ENCODE measurements at places on chromosomes 11 and 22. TPM values are rescaled to one million over a fixed set of nuclear protein-coding genes. Genes with fewer than 3 reads are reported as not detected.

GRCh38 chr22:23263651-23264555 is 83.6 kb downstream of the BCR start:
- no peak overlapping the region for H3K27ac ChIP-seq
- no peak for DNase-seq
- H3K4me3 ChIP-seq = no peak overlapping the region
- H3K27me3 ChIP-seq = no peaks in the 10 kb centered on the region
- peaks cover 8% of the 10 kb centered on the region for H3K36me3 ChIP-seq
- no peaks in the 10 kb centered on the region for H3K4me1 ChIP-seq

- peak overlapping the region; percentile 51 for H3K4me3 ChIP-seq
- peaks cover 16% of the 10 kb centered on the region for H3K27me3 ChIP-seq
- no peaks in the 10 kb centered on the region for H3K36me3 ChIP-seq
- H3K27ac ChIP-seq = no peak overlapping the region
These were observed 53.6 kb downstream of the SCUBE1 start for GRCh38 chr22:43289531-43289963.

DNA sequence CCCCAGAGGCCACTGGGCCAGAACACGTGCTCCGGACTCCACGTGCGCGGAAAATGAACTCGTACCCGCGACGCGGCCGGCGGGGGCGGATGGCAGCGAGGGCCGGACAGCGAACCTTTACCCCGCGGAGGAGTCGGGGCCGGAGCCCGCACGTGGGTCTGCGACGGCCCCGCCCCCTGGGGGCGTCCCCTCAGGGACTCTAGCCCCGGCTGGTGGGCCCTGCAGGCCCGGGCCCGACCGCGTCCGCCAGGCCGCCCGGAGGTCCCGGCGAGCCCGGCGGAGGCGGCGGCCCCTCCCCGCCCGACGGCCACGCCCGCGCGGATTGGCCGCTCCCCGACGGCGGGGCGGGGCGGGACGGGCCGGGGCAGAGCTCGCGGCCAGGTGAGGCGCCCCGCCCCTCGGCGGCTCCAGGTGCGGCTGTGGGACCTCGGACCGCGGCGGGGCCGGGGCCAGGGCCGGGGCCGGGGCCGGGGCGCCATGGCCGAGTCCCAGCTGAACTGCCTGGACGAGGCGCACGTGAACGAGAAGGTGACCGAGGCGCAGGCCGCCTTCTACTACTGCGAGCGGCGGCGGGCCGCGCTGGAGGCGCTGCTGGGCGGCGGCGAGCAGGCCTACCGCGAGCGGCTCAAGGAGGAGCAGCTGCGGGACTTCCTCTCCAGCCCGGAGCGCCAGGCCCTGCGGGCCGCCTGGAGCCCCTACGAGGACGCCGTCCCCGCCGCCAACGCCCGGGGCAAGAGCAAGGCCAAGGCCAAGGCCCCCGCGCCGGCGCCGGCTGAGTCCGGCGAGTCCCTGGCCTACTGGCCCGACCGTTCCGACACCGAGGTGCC is at the start of gene FAM83F:
TSS of gene FAM83F (plus strand) at position 389 of the 827 bp plus-strand sequence. CDS start at position 478, 89 bp downstream.
- no peak within 1 kb of the TSS for H3K27ac ChIP-seq
- no peak within 1 kb of the TSS for H3K4me3 ChIP-seq
- H3K36me3 ChIP-seq = no peaks in the 10 kb centered on the region
- H3K27me3 ChIP-seq = peaks cover 32% of the 10 kb centered on the region

DNA sequence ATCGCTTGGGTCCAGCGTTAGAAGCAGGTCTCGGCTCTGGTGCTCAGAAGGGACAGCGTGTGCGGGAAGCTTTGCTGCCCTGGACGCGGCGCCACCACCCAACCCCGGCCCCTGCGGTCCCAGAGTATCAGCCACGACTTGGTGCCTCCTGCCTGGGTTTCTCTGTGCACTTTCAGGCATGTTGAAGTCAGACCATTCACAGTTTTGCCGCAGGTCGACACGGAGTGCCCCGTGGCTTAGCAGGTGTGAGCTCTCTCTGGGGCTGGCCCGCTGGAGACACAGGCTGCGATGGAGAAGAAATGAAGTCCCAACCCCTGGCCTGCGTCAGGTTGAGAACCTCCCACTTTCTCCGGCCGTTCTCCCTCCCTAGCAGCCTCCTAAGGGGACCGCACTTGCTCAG is 494.5 kb downstream of the BRD1 start:
- peak; percentile 25 for DNase-seq
- no peaks in the 10 kb centered on the region for H3K36me3 ChIP-seq
- no peak overlapping the region for H3K27ac ChIP-seq
- no peaks in the 10 kb centered on the region for H3K27me3 ChIP-seq
- no peak overlapping the region for H3K4me3 ChIP-seq
- H3K4me1 ChIP-seq = no peaks in the 10 kb centered on the region

The SYT13 gene
- under 0.01 TPM for total RNA-seq

GRCh38 chr11:79390923-79391322 is 49.9 kb downstream of the TENM4 start:
- DNase-seq = no peak
- no peak overlapping the region for H3K27ac ChIP-seq
- peaks cover 4% of the 10 kb centered on the region for H3K4me1 ChIP-seq
- no peak overlapping the region for H3K4me3 ChIP-seq

The SPON1 gene
- total RNA-seq = 0.72 TPM

GRCh38 chr22:46542011-46542985 is 4.9 kb upstream of the CELSR1 start:
- H3K27me3 ChIP-seq = peaks cover 10% of the 10 kb centered on the region
- no peak overlapping the region for H3K27ac ChIP-seq
- DNase-seq = peak; percentile 99
- H3K4me3 ChIP-seq = no peak overlapping the region
- no peaks in the 10 kb centered on the region for H3K36me3 ChIP-seq
- H3K4me1 ChIP-seq = peaks cover 23% of the 10 kb centered on the region

- H3K4me3 ChIP-seq = no peak overlapping the region
- no peaks in the 10 kb centered on the region for H3K4me1 ChIP-seq
- H3K36me3 ChIP-seq = no peaks in the 10 kb centered on the region
- peaks cover 2% of the 10 kb centered on the region for H3K27me3 ChIP-seq
- no peak overlapping the region for H3K27ac ChIP-seq
These were observed 6.0 kb upstream of the DEUP1 start for GRCh38 chr11:93324500-93324899.

DNA sequence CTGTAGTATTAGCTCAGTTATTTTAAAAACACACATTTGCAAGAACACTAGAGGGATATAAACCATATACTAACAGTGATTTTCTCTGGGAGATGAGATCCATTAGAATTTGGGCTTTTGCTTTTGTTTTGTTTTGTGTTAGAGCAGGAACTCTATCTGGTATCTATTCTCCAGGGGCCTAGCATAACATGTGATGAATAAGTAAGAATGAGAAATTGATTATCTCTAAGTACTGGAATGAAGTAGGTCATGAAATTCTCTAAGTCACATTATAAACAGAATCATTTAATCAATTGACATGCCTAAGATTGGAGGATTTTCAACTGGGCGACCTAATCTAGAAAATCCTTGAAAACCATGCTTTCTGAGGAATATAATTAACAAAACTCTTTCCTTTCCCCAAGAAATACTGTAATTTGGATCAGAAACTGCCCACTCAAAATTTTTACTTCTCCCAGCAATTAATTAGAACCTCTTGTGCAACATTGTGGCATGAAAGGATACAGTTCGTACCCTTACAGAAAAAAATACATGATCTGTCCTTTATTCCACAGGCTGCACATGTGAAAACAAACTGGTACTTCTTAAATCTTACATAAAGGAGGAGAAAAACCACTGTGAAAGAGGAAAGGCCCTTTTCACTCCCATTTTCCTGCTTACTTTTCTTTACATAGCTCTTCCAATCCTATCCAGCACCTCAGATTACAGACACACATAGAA is 93.5 kb downstream of the MRTFA start:
- peak overlapping the region; percentile 31 for H3K27ac ChIP-seq
- H3K27me3 ChIP-seq = no peaks in the 10 kb centered on the region
- peaks cover 8% of the 10 kb centered on the region for H3K4me1 ChIP-seq

DNA sequence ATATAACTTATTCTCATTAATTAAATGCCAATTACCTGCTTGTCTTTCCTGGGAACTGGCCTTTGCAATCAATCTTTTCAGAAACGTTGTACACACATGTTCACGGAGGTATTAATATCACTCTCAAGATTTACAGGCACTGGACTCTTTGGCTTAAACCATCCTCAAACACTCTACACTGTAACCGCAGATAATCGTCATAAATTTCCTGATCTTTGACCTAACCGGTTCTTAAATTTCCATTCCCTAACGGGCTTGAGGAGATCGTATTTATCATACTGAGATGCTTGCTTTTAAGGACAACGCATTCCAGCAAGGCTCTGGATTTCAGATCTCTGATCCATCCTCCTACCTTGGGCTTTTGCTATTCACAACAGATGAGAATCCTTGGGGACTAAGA is 72.8 kb downstream of the ARL14EP start:
- no peak overlapping the region for H3K27ac ChIP-seq
- no peaks in the 10 kb centered on the region for H3K4me1 ChIP-seq
- no peaks in the 10 kb centered on the region for H3K36me3 ChIP-seq
- no peaks in the 10 kb centered on the region for H3K27me3 ChIP-seq
- no peak overlapping the region for H3K4me3 ChIP-seq
- DNase-seq = no peak

DNA sequence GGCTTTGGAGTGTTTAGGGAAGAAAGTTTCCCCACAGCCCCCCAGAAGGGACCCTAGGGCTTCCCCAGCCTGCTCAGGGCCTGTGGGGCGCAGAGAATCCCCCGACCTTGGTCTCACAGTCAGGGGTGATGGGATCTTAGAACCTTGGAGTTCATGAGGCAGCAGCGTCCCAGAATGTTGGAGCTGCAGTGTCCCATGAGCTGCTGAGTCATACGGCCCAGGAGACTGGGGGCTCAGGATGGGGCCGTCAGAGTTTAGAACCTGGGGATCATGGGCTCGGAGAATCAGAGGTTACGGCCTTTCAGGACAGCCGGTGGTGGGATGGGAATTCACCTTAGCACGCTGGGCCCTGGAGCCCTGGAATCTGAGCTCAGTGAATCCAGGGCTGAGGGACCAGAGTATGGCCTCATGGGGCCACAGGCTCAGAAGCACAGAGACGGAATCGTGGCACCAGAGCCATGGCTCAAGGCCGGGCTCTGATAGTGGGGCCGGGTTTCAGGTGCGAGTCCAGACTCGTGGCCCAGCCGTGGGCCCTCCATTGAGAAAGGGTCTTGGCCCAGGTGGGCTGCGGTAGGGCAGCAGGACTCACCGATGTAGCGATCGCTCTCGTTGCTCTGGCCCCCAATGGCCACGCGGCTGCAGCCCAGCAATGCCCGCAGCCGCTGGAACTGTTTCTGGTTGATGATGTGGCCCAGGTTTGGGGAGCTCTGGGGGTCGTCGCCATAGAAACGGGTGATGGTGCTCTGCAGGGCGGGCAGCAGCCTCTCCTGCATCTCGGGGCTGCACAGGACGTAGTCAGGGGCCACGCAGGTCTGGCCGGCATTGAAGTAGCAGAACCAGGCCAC is 9.5 kb downstream of the ALDH3B2 start:
- no peak overlapping the region for H3K4me3 ChIP-seq
- H3K27me3 ChIP-seq = no peaks in the 10 kb centered on the region
- H3K4me1 ChIP-seq = no peaks in the 10 kb centered on the region
- peak; percentile 80 for DNase-seq
- H3K36me3 ChIP-seq = no peaks in the 10 kb centered on the region

The C22orf23 gene
- total RNA-seq = 0.72 TPM

The FREY1 gene
- total RNA-seq = 1.8 TPM

GRCh38 chr11:1564535-1565172 is 7.4 kb downstream of the DUSP8 start:
- H3K27ac ChIP-seq = no peak overlapping the region
- no peaks in the 10 kb centered on the region for H3K27me3 ChIP-seq
- H3K4me3 ChIP-seq = no peak overlapping the region
- H3K4me1 ChIP-seq = peaks cover under 1% of the 10 kb centered on the region
- no peaks in the 10 kb centered on the region for H3K36me3 ChIP-seq

DNA sequence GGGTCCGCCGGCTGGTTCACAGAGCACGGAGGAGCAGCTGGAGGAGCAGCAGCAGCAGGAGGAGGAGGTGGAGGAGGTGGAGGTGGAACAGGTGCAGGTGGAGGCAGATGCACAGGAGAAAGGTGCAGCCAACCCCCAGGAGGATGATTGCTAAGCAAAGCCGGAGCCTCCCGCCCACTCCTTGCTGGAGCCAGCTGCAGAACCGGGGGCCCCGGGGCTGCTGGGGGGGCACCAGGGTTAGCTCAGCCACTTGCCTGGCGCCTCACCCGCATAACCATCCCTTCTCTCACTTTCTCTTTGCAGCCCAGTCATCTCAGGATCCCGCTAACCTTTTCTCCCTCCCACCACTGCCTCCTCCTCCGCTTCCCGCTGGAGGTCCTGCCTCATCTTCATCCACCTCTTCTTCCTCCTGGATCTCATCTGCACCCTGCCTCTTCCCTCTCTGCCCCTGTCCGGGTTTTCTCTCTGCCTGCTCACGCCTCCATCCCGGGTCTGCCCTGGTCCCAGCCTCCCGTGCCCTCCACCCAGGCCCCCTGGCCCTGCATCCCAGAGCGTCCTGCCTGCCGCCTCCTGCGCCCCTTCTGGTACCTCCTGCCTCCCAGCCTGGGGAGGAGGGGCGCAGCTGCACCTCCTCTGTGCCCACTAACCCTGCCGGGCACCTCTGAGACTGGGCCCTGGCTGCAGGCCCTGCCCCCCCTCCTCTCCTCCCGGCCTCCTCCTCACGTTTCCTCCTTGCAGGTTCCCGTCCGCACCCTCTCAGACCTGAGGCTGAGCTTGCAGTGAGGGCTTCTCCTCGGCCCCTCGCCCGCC is 9.5 kb downstream of the KCTD17 start:
- no peak overlapping the region for H3K4me3 ChIP-seq
- H3K27ac ChIP-seq = no peak overlapping the region

GRCh38 chr22:42808521-42808920 is 48.6 kb downstream of the ARFGAP3 start:
- H3K4me1 ChIP-seq = no peaks in the 10 kb centered on the region
- no peak overlapping the region for H3K4me3 ChIP-seq
- H3K36me3 ChIP-seq = peaks cover 90% of the 10 kb centered on the region
- H3K27ac ChIP-seq = no peak overlapping the region
- H3K27me3 ChIP-seq = no peaks in the 10 kb centered on the region
- peak; percentile 27 for DNase-seq

The OSBPL5 gene
- total RNA-seq = 49.9 TPM

- no peak for DNase-seq
- H3K4me3 ChIP-seq = peak overlapping the region; percentile 31
- H3K36me3 ChIP-seq = no peaks in the 10 kb centered on the region
- H3K27ac ChIP-seq = no peak overlapping the region
- peaks cover 4% of the 10 kb centered on the region for H3K27me3 ChIP-seq
These were observed 16.8 kb upstream of the LDLRAD3 start for GRCh38 chr11:35927104-35927503.

The PDE2A gene
- total RNA-seq = 0.36 TPM

The TTC36 gene
- total RNA-seq = 1.1 TPM
